ENCODE measurements at places on chromosomes 1 and 21. TPM values are rescaled to one million over a fixed set of nuclear protein-coding genes. Genes with fewer than 3 reads are reported as not detected.

UQCRHL gene
- 3.4 TPM for total RNA-seq

NLRP3 gene
- total RNA-seq: not detected

TPTE gene
- not detected for total RNA-seq

TCHH gene
- 0.17 TPM for total RNA-seq

KCND3 gene
- 1.4 TPM for total RNA-seq

TTC13 gene
- total RNA-seq: 37.8 TPM

CASQ1 gene
- not detected for total RNA-seq

DNA sequence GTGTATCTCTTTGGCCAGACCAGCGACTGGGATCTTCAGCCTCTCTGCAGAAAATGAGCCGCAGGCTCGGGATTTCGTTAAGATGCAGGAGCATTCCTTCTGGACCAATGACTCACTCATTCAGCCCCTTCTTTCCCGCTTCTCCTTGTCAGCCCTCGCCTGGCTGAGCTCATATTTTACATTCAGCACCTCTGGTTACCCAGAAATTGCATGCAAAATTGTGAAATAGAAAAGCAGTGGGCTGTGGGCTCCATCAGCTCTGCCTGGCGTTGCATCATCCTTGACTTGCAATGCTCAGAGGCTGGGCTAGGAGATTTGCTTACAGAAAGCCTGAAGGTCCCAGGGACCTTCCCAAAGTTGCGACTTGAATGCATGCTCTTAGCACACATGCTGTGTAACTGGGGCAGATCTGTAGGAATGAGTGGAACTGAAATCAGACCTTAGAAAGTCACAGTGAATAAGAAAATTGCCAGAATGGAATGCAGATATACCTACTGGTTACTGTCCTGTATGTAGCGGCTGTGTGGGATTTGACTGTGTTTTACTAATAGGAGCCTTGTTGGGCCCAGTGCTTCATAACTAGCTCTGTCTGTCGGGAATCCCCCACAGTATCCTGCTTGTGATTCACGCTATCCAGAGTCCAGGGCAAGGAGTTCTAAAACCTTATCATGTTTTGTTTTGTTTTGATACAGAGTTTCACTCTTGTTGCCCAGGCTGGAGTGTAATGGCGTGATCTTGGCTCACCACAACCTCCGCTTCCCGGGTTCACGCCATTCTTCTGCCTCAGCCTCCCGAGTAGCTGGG, 444.8 kb downstream of the KIF26B start:
- no peak for DNase-seq

DNA sequence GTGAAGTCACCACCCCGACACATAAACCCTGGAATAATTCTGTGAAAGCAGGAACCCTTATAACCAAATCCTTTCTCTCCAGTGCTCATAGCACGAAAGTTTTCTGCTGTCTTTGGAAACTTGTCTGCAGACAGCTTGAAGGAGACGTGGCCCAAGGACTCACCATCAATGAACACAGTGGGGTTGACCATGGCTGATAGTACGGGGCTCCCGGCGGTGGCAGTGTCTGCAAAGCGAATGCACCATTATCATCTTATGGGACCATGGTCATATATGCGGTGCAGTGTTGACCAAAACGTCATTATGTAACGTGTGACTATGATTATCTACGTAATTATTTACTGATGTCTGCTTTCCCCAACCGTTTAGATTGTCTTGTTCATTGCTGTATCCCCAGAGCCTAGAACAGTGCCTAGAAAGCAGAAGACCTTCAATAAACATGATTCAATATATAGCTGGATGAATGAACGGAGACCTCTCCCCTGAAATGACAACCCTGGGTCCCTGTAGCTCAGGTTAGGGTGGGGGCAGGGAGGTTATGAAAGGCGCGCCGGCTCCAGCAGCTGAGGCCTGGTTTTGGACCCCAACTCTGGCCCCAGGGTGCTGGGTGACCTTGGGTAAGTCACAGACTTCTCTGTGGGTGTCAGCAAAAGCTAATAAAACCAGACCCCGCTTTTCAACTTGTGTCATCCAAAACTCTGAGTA, 128.4 kb upstream of the ZBTB40 start:
- DNase-seq: no peak

GRCh38 chr1:179447489-179447888, 81.7 kb downstream of the AXDND1 start:
- DNase-seq: peak; percentile 42

- DNase-seq: no peak
These were observed 110.2 kb downstream of the NTNG1 start for GRCh38 chr1:107251083-107251482.

DNA sequence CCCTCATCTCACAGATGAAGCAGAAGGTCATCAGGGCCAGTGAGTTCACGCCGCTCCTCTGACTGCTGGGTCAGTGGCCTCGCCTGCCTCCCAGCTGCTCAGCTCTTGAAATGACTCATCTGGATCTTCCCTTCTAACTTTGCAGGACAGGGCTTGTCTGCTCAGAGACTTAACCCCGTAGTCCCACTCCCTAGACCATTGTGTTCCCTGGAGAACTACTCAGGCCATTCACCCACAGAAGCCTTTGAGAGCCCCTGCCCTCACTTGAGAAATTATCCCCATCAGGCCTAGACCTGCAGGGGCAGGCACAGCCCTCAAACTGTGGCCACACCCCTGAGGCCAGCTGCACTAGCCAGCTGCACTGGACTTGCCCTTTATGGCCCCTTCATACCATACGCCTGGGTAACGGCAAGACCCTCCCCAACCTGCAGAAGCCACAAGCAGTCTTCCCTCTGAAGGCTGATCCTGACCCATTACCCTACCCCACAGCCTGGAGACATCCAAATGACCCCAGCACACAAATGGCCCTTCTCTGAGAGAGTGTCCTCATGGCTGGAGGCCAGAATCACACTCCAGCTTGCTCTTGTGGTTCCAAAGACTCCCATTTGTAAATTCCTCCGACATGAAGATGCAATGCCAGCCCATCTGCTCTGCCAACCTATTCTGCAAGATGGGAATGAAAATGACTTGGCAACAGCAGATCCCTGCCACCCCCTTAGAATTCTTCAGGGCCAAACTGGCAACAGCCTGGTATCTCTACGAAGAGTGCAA, 33.2 kb downstream of the RCSD1 start:
- DNase-seq: peak; percentile 43

GRCh38 chr1:15584489-15585363, at the start of gene AGMAT:
TSS of gene AGMAT (minus strand) at chr1:15585051. CDS start at chr1:15584967, 84 bp downstream.
- peak; percentile 48 for DNase-seq

DNA sequence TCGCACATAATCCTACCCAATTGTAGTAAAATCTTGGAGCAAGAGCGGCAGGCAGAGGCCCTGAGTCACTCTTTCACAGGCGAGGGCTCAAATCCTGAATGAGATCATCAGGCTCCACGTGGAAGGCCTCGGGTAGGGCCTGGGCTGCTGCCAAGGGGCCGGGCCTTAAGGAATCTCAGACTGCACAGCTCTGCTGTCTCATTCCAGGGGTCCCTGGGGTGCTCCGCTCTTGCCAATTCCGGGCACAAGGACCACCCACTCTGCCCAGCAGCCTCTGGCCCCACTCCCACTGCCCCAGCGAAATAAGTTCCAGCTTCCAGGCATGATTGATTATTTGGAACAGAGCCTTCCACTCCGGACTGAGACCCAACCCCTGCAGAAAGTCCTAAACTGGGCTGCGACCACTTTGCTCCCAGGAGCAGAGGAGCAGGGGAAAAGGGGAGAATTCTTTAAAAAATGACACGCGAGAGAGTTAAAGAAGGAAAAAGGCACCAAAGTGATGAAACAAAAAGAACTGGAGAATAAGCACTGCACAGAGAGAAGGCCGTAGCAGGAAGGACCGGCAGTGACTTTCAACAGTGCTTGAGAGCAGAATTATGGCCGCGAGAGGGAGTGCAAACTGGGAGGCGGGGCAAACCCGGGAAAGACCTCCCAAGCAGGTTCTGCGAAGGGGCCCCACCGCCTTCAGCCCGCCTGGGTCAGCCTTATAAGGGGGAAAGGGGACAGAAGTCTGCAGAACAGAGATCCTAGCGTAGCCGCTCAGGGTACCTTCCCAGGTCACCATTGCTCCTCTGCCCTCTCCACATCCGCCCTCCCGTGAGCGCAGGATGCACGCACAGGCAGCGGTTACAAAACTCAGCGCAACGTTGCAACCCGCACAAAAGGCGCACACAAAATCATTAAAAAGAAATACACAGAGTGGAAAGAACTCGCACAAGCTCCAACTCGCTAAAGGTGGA, 2.0 kb downstream of the ADAMTS1 start:
- DNase-seq: peak; percentile 96

GRCh38 chr1:88098881-88099280, 585.2 kb upstream of the PKN2 start:
- no peak for DNase-seq

DNA sequence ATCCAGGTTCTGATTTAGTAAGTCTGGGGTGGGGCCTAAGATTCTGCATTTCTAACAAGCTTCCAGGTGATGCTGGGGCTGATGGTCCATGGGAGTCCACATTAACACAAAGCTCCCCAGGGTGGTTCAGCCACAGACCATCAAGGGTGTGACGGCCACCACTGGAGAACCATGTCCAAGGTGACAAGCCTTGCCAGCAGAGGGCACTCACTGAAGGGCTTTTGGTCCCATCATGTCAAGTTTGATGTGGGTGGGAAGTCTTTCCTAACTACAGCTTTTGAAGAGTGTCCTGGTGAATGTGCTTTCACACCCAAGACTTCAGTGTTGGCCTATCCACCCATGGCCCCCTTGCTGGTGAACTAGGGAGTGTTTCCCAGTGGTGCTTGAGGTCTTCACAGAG, 67.1 kb downstream of the UBE2T start:
- peak; percentile 80 for DNase-seq

DNA sequence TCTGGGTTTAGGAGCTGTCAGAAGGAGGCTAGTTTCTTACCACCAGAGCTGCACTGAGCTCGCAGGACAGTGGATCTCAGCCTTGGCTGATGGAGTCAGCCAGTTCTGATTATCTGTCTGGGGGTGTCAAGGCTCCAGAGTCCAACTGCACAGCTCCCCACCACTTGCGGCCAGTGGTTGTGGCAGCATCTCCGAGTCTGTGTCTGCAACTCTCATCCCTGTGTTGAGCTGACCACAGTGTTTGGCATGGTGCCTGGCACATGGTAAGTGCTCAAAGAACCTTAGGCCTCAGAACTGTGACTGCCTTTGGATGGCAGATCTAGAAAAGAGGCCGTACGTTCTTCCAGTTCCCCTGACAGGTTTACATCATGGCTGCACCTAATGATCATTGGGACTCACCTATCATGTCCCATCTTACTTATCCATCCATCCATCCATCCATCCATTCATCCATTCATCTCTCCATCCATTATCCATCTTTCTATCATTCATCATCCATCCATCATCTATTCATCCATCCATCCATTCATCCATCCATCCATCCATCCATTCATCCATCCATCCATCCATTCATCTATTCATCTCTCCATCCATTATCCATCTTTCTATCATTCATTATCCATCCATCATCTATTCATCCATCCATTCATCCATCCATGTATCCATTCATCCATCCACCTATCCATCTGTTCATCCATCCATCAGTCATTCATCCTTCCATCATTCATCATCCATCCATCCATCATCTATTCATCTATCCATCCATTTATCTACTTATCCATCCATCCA, 114.5 kb downstream of the CRYAA start:
- DNase-seq: no peak

GRCh38 chr1:101873672-101874071, 123.1 kb downstream of the OLFM3 start:
- no peak for DNase-seq

DNA sequence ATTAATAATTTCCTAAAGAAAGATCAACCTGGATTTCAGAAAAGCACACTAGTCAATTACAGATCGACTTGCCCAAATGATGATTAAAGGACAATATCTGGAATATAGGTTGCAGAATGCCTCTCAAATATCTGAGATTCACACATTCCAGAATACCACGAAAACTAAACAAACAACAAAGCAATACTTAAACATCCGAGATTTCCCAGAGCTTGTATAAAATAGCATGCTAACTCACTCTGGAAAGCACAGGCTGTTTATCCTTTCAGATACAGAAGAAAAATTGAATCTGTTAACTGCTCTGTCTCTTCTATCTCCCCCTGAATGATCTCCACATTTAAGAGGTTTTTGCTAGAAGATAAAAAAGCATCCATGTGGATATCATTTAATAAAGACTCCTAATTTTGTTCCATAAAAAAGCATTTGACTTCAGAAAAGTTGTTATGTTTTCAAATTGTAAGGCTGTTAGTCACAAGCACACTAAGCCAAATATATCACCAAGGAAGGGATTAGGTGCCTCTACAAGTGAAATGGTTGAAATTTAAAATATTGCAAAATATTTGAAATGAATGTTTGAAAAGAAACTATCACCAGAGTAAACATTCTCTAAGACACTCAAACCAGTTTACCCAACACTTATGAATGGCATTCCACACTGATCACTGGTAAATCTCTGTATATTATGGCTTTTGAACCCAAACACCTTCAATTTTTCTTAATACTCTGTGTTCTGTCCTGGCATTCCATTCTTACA, 865.1 kb upstream of the ADAMTS5 start:
- DNase-seq: no peak

DNA sequence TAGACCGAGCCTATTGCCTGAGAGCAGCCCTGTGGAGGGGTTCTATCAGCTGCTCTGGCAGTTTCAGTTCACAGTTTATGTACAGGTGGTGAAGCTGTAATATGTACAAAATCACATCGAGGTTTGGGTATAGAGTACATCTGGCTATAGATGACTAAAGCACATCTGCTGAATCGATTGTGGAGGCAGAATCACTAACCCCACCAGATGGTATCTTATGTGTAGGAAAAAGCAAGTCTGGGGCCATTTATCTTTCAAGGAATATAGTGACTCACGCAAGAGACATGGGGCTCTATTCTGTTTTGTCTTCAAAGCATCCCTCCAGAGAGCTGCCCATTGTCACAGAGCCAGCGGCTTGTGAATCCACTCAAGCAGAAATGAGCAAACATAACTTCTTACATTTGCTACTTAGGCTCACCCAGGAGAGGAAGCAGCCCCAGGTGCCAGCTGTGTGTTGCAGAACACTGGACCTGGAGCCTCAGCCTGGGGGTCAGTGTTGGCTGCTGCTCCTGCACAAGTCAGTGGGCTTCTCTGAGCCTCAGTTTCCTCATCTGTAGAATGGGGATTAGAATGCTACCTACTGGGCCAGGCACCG, 21.3 kb downstream of the MIIP start:
- peak; percentile 26 for DNase-seq

- DNase-seq: peak; percentile 48
These were observed 37.3 kb downstream of the NENF start for GRCh38 chr1:212470059-212470458.

DNA sequence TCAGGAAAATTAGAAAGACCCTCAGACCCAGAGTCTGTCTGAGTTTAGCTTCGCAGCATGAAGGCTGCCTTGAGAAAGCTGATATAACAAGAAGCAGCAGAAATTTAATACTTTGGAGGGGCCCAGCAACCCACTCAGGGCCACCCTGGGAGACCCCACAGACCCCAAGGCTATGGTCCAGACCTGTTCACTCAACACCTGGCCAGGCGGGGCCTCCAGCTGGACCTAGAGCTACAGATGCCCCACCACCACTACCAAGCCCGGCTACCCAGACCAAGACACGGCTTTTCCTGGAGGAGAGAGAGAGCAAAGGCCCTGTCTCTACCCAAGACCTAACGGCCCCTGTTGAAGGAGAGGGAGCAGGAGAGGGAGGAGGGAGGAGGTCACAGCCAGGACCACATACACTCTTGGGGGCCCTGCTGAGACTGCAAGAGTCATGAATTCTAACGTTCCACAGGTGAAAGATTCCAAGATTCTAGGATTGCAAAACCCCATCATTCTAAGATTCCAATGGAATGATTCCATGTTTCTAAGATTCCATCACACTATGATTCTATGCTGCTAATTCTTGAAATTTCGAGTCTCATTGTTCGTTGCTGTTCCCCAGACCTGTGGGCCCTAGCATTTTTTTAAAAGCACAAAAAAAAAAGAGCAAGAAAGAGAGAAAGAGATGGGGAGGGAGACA, 53.2 kb downstream of the LACTBL1 start:
- DNase-seq: no peak

GRCh38 chr1:24635195-24635843, 7.8 kb upstream of the SRRM1 start:
- DNase-seq: peak; percentile 77

Data from dermis blood vessel endothelial cell (primary cell).